ENCODE measurements at places on chromosomes 5 and 9.

DNA sequence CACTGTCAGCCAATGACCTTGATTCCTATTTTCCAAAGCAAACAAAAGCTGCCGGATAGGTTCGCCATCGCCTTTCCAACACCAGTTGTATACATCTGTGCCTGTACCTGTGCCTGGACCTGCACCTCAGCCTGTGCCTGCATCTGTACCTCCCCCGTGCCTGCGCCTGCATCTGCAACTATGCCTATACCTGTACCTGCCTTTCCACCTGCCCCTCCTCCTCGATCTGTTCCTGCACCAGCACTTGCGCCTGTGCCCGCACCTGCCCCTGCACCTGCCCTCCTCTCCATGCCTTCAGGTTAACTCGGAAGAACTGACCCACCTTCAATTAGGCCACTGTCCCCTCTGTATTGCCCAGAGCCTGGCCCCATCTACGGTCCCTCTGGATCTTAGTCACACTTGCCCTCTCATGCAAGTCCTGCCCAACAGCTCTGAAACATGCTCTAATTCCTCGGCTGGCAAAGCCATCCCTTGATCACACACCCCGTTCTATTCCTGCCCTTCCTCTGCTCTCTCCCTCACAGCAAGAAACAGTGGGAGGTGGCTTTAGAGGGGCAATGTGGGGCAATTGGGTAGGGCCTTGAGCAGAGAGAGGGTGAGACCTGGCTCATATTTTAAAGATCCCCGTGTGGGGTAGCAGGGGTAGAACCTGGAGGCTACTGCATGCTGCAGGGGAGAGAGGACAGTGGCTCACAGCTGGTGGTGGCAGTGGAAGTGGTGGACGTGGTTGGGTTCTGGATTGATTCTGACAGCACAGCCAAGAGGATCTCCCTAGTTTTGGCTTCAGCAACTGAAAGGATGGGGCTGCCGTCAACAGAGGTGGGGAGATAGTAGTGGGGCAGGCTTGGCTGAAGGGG, 59.6 kb upstream of the PHYKPL start:
- DNase-seq: no peak

DNA sequence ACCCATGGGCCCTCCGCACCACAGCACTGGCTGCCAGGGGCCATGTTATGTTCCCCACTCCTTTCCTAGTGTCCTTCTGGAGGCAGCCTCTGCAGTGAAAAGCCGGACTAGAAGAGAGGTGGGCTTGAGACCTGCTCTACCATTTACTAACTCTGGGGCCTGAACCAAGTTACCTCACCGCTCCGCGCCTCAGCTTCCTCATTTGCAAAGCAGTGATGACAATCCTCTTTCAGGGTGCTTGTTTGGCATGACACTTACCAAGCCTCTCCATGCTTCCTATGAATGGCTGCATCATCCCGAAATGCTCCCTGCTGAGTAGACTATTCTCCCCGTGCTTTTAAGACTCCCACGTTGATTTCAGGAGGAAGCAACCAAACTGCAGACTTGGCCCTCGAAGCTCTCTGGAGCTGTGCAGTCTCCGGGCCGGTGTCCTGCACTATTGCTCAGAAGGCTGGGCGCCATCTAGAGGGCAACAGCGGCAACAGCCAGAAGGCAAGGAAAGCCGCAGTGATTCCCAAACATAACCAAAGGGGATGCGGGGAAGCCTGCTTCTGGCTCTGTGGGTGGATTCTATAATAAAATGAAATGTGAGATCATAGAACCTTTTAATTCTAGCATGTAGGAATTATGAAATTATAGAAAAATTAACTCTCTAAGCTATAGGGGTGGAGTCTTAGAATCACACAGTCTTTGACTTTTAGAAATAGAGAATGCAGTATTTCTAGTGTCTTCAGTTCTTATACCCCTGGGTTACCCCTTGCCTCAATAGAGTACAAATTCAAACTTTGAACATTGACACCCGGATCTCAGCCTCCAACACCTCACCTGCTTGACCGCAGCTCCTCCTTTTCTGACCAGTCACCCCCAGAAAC, 599.8 kb upstream of the BRINP1 start:
- peak; percentile 76 for DNase-seq

DNA sequence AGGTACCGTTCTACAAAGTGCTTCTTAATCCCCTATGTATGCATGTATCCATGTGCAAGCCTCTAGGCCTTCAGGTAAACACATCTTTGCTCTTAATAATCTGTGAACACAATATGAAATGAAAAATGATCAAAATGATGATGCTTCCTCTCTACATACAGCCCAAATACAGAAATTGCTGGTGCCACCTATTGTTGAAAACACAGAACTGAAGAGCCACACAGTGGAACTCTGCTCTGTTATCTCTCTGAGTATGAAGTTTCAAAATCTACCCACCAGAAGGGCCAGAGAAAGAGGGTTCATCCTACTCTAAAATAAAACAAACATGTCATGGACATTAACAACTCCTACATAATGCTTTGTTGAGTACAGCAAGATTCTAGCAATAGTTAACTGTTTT, 71.3 kb downstream of the GLIS3 start:
- peak; percentile 78 for DNase-seq

GRCh38 chr9:6942406-6942805, 184.6 kb downstream of the KDM4C start:
- DNase-seq: no peak

DNA sequence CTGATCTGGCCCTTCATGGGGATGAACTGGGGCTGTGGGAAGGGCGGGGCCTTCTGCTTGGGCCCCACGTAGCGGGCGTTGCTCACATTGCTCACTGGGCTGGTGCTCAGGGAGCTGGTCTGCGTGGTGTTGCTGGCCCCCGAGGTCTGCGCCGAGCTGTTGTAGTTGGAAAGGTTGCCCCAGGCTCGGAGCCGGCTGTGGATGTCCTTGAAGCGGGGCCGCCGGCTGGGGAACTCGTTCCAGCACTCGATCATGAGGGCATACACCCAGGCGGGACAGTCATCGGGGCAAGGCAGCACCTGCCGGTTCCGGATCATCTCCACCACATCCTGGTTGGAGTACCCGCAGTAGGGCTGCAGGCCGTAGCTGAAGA, 226.0 kb downstream of the ROR2 start:
- DNase-seq: no peak

GRCh38 chr9:948497-948896, 28.0 kb upstream of the DMRT3 start:
- DNase-seq: no peak

DNA sequence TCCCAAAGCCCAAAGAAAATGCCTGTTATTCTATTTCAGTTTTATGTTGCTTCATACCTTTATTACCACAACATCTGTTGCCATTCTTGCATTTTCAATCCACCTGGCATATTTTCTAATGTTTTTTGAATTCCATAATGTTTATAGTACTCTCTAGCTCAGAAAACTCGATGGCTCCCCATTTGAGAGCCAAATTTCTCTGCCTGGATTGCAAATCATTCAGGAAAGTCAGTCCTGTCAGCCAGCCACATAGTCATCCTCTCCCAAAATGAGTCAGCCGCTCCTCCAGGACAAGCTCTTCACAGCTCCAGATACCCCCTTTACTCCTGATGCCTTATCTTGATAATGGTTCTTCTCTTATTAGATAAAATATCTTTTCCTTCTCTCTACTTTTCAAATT, 78.2 kb upstream of the ADCY2 start:
- DNase-seq: no peak

DNA sequence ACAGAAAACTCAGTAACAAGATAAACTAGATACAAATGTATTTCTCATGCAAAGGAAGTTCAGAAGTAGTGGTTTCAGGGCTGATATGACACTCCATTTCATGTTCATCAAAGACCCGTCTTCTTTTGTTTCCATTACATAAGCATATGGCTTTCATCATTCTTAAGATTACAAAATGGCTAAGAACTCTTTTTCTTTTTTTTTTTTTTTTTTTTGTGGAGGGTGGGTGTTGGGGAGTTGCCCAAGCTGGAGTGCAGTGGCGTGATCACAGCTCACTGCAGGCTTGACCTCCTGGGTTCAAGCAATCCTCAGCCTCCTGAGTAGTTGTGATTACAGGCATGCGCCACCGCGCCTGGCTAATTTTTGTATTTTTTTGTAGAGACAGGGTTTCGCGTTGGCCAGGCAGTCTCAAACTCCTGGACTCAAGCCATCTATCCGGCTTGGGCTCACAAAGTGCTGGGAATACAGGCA, 22.0 kb upstream of the PTBP3 start:
- DNase-seq: no peak

GRCh38 chr9:87776481-87777379, 50.8 kb downstream of the CTSL start:
- no peak for DNase-seq

DNA sequence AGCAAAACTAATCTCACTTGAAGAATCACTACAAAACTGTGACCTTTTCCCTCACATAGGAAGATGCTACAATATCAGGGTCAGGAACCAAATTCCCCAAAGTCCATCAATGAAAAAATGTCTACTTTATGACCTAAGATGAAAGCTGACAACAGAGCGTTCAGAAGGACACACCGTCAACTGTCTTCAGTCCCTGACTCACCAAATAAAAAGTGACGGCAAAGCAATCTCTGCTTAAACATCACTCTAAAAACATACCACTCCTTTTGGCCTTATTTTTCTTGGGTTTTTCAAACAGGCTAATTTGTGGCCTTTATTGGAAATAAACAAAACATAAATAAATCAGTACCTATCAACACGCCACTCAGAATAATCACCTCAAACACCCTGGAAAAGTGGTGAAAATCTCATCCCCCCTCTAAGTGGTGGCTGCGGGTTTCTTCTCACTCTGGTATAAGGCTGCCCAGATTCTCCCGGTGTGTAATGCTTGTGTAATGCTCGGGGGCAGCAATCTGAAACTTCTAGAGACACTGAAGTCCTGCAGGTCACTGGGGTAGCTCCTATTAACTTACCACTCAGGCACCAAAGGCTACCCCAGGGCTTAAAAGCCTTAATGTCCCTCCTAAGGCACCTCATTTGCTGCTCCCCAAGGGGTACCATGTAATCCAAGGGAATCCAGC, 29.5 kb downstream of the SEMA4D start:
- DNase-seq: no peak

DNA sequence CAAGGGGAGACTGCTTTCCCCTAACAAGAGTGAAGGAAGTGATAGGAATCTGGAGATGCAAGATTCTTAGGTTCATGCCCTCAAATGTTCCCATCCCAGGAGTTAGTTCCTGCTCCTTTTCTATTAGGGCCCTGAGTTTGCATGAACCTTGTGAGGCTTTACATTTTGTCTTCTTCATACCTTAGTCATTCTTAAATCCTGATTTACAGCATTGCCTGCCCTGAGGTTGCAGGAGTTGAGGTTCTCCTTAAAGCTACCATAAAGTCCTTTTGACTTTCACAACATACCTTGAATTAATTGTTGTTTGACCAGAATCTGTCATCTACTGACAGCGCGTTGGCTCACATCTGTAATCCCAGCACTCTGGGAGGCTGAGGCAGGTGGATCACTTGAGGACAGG, 151.5 kb upstream of the ABCA1 start:
- DNase-seq: no peak

DNA sequence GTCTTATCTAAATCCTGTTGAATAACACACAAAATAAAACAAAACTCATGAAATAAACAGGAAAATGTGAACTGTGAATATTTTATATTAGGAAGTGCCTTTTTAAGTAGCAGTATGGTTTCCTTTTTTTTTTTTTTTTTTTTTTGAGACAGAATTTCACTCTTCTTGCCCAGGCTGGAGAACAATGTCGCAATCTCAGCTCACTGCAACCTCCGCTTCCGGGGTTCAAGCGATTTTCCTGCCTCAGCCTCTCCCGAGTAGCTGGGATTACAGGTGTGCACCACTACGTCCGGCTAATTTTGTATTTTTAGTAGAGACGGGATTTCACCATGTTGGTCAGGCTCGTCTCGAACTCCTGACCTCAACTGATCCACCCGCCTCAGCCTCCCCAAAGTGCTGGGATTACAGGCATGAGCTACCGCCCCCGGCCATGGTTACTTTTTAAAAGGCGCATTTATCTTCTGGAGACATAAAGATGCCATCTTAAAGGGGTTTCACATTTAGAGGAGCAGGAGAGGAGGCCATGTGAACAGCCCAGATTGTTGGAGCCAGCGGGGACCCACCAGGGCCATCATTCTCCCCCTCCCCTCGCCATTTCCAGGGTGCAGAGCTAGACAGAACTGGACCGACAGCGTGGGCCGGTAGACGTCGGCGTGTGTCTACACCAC, 64.1 kb downstream of the ROR2 start:
- no peak for DNase-seq

DNA sequence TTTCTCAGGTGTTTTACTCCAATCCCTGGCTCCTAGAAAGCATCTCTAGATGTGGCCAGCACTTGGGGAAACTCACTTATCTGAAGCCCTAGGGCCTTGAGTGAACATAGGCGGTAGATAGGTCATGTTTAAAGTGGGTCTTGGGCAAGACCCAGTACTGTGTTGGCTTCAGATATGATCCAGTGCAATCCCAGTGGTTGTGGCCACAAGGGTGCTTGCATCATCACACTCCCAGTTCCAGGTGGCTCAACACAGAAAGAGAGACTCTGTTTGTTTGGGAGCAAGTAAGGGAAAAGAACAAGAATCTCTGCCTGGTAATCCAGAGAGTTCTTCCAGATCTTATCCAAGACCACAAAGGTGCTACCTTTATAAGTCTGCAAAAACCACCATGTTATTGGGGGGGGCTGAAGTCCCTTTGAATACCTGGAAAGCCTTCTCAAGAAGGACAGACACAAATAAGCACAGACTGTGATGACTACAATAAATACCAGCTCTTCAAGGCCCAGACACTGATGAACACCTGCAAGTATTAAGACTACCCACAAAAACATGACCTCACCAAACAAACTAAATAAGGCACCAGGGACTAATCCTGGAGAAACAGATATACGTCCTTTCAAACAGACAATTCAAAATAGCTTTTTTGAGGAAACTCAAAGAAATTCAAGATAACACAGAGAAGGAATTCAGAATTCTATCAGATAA, 114.7 kb downstream of the LURAP1L start:
- peak; percentile 5 for DNase-seq

DNA sequence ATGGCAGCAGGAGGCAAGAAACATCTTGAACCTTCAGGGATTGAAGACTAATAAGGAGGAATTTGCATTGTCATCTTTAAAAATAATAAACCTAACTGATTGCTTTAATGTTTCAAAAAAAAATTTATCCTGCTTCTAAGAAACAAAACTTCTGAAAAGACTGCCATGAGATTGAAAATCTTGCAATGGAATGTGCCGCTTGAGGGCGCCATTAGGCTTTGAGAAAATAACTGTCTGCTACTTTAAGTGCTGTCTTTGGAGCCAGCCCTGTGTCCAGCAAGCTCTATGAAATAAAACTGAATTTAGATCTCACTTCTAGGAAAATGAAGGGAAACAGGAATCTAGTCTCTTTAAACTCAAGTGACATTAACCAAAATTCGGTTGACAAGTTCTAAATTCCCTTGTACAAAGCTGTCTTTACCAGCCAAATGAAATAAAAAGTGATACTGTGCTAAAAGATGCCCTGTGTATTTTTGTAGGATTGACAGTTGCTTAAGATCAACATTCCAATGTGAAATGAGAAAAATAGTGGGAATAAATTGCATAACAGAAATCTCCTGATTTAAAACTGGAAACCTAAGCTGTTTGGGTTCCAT, 79.4 kb downstream of the ESM1 start:
- DNase-seq: peak; percentile 92

GRCh38 chr5:27240791-27241190, 202.4 kb upstream of the CDH9 start:
- peak; percentile 54 for DNase-seq
